ENCODE measurements at places on chromosomes 3 and 15.

GRCh38 chr15:100052716-100053473 lies 288.9 kb downstream of the ADAMTS17 start:
- DNase-seq = no peak

GRCh38 chr3:128908951-128909350 lies 29.5 kb downstream of the ACAD9 start:
- no peak for DNase-seq

- DNase-seq = no peak
Measured at GRCh38 chr3:133295944-133296917, 103.6 kb upstream of the BFSP2 start.

DNA sequence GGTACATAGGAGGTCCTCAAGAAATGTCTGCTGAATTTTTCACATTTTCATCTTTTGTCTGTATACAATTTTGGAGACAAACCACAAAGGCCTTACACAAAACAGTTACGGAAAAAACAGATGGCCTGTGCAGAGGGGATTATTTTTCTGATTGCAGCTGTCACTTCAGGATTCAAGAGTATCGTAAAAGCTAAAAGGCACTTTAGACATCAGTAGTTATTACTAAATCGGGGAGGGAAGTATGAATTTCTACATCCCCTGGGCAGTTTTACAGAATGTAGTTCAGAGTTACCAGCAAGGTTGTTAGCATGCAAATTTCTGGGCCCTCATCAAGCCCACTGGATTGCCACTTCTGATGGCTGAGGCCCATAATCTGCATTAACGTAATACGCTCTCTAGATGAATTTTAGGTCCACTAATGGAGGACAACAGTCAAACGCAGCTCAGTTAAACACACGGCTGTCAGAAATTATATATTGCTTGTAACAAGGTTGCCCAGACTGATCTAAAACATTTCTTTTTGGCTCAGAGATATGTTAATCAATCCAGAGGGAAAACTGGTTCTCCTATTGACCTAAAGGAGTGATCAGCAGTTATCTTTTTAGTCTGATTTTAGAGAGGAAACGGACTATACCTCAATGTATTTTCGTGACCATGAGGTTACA lies 1.1 kb downstream of the RIOX2 start:
- DNase-seq = no peak

DNA sequence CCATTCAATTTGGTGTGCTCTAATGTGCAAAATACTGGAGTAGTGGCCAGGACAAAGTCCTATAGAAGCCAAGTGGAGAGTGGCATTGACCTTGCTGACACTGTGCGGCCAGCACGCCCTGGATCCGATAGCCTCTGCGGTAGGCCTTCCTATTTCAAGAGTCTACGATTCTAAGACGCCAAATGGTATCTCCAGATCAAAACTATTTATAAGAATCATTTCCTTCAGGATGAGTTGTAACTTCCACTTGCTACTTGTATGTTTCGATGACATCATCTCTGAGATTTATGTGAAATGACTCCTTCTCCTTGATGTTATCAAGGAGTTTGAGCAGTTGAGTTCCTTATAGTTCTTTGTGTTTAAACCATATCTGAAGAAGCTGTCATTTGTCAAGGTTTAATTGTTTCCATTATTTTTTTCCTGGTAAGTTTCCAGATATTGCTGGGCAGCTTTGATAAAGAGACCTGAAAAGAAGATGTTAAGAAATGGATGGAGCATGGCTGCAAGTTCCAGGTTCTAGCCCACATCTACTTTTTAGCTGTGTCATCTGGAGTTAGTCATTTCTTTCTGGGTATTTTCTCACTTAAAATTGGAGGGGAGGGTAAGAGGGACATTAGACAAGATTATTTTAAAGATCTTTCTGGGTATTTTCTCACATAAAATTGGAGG lies 71.8 kb downstream of the TMEM44 start:
- DNase-seq = no peak

- DNase-seq = no peak
Measured at GRCh38 chr15:85583442-85583841, 203.0 kb downstream of the AKAP13 start.

GRCh38 chr3:127264292-127264691 lies 23.6 kb downstream of the PRR20G start:
- DNase-seq = no peak

- DNase-seq = no peak
Measured at GRCh38 chr3:71315431-71315830, 268.1 kb downstream of the FOXP1 start.

DNA sequence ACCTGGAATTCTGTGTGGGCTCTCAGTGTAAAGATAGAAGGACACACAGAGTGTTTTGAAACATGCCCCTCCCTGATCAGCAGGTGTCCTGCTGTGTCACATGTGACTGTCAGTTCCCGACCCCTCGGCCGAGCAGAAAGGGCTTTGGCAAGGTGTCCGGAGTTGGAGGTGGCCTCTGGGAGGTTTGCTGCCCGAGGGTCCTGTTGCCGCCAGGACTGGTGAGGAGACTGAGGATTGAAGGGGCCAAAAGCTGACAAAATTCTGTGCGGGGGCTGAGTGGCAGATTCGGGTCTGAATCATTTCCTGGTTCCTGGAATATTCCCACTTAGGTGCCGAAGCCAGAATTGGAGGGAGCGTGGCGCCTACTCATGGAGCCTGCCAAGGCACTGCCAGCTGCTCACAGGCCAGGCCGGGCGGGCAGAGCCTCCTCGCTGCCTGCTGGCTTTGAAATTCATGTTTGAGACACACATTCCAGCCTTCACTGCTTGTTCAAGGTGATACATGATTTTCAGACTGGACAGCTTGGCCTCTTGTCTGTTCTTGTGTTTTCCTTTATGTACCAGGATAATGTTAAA lies 83.8 kb downstream of the APBA2 start:
- no peak for DNase-seq

GRCh38 chr3:65174713-65175112 lies 486.9 kb upstream of the ADAMTS9 start:
- DNase-seq = no peak

GRCh38 chr3:188052169-188053035 lies 101.6 kb upstream of the LPP start:
- DNase-seq = no peak

DNA sequence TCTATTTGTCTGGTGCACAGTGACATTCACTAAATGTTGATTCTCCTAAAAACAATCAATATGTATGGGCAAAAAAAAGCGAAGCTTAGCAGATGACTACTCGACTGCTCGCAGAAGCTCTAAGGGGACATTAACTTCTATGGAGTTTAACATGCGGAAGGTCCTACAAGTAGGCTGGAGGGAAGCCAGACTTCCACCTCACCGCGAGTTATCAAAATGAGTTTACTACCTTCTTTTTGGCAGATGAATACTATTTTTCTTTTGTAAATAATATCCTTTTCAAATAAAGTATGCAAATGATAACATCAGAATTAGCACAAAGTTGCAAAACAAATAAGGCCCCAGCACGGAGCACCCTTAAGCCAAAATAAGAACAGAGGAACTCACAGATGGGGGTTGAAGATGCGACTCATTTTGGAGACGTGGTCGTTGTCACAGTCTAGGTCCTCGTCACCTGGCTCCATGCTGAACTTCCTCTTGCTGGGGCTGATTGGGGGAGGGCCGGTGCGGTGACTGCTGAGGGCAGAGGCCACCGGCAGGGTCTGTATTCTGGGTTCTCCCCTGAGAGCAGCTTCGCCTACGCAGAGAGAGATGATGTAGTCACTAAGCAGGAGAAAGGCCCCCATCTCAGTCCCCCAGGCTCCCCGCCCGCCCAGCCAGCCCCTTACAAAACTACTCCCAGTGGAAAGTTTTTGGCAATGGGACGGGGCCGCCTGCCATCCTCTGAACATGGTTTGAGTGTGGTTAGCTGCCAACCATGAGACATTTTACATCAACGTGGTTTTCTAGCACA lies 42.1 kb downstream of the VGLL4 start:
- DNase-seq = no peak

GRCh38 chr3:29721789-29722188 lies 440.9 kb downstream of the RBMS3 start:
- no peak for DNase-seq

DNA sequence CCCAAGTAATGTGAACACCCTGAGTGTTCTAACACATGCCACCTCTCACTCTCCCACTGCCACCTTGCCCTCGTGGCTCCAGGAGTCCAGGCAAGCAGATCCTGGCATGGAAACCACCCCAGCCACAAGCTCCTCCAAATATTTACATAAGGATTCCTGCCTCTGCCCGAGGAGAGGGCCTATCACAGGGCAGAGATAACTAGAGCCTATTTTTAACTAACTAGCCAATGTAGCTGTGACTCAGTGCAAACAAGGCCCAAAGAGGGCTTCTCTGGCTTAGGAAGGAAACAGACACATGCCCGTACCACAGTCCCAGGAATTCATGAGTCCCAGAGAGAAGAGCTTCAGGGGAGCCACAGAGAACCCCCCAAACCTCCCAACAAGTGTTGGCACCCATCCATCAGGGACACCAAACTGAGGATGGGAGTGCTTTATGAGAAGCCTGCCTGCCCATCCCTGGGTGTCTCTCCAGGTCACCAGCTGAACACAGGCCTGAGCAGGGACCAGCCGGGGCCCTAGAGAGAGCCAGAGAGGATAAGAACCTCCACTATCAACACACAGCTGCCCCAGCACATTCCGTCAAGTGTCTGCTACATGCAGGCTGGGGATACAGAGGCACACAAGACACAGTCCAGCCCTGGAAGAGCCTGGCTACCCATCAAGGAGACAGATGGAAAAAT lies 9.2 kb downstream of the FYCO1 start:
- no peak for DNase-seq

DNA sequence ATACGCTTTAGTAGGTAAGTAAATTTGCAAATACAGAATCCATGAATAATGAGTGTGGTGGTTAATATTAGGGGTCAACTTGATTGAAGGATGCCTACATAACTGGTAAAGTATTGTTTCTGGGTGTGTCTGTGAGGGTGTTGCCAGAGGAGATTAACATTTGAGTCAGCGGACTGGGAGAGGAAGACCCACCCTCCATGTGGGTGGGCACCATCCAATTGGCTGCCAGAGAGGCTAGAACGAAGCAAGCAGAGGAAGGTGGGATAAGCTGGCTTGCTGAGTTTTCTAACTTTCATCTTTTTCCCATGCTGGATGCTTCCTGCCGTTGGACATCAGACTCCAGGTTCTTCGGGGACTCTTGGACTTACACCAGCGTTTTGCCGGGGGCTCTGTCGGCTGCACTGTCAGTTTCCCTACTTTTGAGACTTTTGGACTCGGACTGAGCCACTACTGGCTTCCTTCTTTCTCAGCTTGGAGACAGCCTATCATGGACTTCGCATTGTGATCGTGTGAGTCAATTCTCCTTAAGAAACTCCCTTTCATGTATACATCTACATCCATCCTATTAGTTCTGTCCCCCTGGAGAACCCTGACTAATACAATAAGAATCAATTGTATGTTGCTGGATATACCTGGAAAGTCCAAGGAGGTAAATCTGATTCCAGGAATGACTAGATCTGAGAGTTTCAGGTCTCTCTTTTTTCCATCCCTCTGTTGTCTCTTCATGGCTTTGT lies 25.8 kb upstream of the NEDD4 start:
- no peak for DNase-seq

- DNase-seq = no peak
Measured at GRCh38 chr3:56303487-56303886, 164.8 kb downstream of the ERC2 start.

- no peak for DNase-seq
Measured at GRCh38 chr3:64355401-64355807, 130.1 kb upstream of the PRICKLE2 start.

- DNase-seq = no peak
Measured at GRCh38 chr15:65561934-65562333, 31.7 kb downstream of the HACD3 start.

DNA sequence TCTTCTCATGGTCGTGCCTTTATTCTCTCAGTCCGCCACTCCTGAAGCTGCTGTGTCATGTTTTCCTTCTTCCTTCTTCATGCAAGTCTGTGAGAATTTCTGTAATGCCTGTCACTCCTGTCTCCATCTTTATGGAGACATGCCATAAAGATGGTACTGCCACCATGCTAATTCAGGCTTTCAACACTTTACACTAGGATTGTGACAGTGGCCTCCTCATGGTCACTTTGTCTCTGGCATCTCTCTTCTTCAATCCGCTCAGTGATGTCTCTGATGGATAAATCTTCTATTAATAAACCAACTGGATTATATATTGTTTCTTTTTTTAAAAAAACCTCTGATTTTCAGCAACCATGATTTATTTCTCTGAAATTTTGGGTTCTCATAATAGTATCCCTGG lies 18.1 kb downstream of the PPM1L start:
- no peak for DNase-seq

DNA sequence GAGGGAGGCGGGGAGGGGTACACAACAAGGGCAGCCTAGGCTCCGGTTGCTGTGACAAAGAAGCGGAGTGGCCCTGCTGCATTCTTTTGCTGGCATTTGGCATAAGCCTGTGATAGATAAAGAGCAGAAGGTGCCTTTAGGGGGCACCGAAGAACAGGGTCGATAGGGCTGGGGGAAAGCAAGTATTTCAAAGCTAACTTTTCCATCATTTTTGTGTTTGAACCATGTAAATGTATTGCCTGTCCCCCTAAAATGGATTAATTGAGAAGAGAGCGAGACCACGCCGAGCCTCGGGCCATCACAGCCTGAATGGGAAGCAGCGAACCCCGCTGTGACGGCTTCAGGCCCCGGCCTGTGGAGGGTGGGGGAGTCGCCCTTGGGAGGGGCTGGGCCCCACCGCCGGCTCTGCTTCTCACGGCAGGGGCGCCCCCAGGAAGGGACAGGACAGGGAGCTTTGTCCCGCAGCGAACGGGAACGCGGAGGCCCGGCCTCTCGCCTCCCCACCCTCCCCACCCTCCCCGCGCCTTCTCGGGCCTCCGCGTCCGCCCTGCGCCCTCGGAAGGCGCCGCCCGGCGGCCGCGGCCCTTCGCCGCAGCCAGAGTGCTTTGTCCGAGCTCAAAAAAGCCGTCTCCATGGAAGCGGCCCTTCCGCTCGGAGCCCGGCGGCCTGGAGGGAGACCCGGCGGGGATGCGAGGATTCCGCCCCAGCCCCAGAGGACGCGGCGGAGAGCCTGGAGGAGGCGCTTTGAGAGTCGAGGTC lies 32.4 kb upstream of the ALDH1L1 start:
- no peak for DNase-seq

- no peak for DNase-seq
Measured at GRCh38 chr15:91751611-91752010, 101.9 kb upstream of the SLCO3A1 start.

DNA sequence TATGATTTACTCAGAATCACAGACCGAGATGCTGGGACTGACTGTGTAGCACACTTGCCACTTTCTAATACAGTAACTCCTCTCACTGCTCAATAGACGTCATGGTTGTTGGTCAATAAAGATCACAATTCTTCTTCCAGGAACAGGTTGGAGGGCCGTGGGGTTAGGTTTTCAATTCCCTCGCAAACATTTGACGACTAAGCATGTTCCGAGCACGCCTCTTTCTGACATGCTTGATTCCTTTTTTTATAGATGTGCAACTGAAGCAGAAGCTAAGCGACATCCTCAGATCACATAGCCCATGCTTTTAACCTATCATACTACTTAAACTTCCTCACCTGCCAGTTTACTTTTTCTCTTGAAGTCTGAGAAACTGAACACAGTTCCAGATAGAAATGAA lies 61.0 kb downstream of the GRM7 start:
- DNase-seq = no peak

GRCh38 chr3:154170300-154170699 lies 49.1 kb downstream of the ARHGEF26 start:
- DNase-seq = no peak

Data from stimulated activated CD4-positive, alpha-beta T cell treated with anti-CD3 and anti-CD28 coated beads, Interleukin-1b, Interleukin-23, amount 100 ng/mL, for 4 hours (primary cell).